GM23338 (cell line): ENCODE measurements at places on chromosomes 6 and 20.

DNA sequence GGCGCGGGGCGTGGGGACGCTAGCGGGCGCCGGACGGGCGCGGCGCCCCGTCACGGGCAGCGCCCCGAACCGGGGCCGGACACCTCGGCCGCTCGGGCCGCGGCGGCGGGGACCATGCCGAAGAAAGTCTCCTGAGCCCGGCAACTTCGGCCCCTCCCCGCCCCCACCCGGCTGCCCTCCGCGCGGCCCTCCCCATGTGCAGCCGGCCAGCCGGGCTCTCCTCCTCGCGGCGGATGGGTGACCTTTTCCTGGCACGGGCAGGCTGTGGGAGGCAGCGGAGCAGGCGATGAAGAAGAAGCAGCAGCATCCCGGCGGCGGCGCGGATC lies 278 bp downstream of the UST start:
- DNase-seq = peak; percentile 49

- peak; percentile 28 for DNase-seq
Measured at GRCh38 chr6:117506180-117506835, 23.8 kb downstream of the DCBLD1 start.

DNA sequence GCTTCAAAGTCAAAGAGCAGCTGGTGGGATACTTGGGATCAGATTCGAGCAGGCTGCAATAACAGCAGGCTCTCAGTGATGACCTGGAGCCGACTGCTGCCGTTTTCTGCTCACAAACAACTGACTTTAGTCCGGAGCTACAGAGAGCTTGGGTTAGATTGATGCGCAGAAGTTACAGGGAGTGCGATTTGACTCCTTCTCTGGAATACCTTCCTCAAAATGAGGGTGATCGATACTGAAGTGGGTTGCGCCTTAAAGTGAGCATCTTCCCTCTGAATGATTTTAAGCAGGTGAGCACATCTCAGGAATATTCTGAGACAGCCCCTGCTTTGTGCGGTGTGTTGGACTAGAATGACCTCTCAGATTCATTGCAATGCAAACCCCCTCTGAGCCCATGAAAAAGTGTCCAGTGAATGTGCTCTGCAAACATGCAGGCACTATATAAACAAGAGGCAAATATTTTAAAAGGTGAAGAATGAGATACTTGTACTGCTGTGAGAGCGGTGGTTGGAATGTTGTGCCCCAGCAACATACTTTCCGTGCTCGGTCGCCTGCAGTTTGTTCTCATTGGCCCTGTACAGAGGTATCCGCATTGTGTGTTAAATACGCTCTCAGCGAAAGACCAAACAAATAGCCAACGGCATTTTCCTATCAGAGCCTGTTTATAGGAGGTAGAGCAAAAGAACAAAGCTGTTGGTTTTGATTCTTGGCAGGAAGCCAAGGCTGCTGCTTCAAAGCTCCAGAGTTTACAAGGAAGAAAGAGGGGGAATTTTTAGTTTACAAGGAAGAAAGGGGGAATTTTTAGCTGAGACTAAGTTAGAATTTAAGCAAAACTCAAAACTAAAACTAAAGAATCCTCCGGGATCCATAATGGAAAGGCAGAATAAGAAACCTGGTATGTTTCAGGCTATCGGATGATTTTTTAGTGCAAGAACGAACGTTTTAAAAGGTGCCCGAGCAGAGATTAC lies 67.7 kb downstream of the PHACTR2 start:
- DNase-seq = peak; percentile 72

DNA sequence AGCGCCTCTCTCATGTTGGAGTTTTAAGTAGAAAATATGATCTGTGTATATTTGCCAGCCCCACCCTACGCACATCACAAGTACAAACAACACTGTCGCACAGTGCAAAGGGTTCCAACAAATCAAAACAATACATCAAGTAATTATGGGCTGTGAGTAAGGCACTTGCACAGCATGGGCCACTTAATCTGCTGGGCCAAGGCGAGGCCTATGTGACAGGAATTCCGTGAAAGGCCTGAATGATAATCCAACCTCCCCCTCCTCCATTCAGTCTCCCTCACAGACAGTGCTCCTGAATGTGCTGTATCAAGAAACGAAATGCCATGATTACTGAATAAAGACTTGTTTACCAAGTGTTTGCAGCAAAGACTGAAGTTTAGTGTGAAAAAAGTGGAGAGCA lies 130.1 kb upstream of the SLC2A12 start:
- DNase-seq = peak; percentile 56

DNA sequence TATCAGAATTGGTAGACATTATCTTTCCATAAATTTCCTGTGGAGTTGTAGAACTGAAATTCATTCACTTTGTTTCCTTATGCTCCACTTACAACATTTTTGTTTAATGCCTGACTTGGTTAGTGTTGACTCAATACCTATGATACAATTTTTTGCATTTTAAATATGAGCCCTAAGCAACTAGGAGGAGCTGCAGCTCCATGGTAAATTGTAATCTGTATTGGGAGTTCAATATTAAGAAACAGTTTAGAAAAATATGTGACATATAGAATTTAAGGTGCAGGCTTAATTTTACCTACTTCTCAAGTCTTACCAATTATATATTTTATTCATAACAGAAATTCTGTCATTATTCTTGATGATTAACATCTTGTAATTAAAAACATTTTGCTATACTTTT lies 868.3 kb downstream of the EYS start:
- DNase-seq = no peak

- no peak for DNase-seq
Measured at GRCh38 chr6:168366473-168366872, 46.9 kb upstream of the DACT2 start.

GRCh38 chr20:47188540-47188939 lies 168.0 kb downstream of the ZMYND8 start:
- no peak for DNase-seq

GRCh38 chr6:131893198-131893597 lies 58.0 kb downstream of the CCN2 start:
- no peak for DNase-seq

GRCh38 chr6:98529364-98529763 lies 305.0 kb upstream of the POU3F2 start:
- peak; percentile 26 for DNase-seq

DNA sequence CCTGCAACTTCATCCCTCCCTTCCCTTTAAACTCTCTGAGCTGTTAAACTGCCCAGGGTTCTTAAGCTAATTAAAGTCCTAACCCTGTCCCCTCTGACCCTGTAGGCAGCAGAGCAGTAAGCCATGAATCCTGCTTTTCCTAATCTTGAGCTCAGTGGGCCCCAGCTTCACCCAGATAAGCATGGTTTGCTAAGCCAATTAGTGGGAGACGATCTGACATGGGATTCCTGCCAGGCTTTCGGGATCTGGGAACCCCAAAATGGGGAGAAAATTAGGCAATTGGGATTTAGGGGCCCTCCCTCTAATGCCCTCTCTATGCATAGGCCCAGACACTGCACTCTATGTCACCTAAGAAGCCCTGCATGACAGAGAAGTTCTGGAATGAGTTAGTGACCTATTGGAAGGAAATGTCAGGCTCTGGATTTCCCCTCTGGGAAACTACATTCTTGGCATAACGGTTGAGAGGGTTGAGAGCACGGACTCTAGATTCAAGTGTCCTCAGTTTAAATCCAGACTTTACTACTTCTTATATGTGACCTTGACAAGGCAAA lies 4.6 kb downstream of the XKR7 start:
- DNase-seq = peak; percentile 55

- DNase-seq = no peak
Measured at GRCh38 chr6:137800762-137801161, 66.3 kb upstream of the TNFAIP3 start.

- no peak for DNase-seq
Measured at GRCh38 chr20:38136421-38137245, 28.4 kb downstream of the TGM2 start.

- DNase-seq = no peak
Measured at GRCh38 chr6:72954716-72955115, 270.6 kb downstream of the KHDC1L start.

DNA sequence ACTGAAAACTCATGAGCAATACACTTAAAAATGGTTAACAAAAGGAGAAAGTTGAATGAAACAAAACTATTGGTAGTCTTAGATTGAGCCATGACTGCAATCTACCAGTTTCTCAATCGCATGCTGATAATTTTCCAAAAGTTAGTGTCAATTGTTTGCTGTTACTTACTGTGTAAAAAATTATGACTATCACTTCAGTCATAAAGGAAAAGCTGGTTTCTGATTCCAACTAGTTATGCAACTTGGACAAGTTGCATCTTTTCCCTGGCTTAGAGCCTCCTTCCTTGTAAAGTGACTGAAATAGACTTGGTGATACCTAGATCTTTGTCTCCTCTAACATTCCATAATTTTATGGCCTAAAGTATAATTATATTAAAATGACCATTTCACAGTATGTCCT lies 88.3 kb upstream of the PAK5 start:
- no peak for DNase-seq

DNA sequence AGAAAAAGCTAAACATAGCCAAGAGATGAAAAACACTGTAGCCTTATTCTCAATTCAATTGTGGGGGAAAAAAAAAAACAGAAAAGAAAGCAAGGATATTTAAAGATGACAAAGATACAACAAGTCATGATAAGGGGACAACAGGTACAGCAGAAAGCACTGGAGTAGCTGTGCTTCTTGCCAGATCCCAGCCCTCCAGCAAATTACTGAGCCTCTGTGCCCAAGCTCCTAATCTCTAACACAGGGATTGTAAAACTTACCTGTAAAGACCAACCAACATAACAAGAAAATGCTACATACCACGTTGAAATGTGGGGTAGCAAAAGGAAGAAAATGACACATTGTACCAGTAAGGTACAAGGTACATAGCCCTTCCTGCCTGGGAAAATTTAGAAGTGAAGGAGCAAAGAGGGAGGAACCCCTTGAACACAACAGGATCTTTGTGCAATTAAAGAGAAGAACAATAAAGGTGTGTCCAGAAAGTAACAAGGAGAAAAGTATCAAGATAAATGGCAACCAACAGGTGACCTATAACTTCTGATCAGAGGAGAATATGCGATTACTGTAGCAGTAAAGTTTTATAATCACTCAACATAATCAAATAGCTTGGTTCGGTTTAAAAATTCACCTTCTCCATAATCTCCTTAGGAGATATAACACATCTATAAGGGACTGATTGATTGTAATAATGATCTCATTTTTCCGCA lies 30.6 kb downstream of the PREP start:
- no peak for DNase-seq

DNA sequence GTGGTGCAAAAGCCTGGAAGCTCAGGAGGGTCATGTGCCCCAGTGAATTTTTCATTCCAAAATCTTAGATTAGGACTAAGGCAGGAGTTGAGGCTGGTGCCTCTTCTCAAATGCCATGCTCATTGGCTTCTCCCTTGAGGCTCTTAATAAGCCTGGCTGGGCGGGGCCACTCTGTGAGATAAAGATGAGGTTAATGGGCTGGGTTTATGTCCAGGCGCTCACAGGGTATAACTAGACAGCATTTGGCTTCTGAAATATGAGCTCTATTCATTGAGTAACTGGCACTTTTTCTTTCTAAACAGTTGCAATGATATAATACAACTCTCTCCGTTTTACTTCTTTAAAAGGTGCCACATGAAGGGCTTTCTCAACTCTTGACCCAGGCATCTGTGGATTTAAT lies 156.3 kb downstream of the SCML4 start:
- no peak for DNase-seq

DNA sequence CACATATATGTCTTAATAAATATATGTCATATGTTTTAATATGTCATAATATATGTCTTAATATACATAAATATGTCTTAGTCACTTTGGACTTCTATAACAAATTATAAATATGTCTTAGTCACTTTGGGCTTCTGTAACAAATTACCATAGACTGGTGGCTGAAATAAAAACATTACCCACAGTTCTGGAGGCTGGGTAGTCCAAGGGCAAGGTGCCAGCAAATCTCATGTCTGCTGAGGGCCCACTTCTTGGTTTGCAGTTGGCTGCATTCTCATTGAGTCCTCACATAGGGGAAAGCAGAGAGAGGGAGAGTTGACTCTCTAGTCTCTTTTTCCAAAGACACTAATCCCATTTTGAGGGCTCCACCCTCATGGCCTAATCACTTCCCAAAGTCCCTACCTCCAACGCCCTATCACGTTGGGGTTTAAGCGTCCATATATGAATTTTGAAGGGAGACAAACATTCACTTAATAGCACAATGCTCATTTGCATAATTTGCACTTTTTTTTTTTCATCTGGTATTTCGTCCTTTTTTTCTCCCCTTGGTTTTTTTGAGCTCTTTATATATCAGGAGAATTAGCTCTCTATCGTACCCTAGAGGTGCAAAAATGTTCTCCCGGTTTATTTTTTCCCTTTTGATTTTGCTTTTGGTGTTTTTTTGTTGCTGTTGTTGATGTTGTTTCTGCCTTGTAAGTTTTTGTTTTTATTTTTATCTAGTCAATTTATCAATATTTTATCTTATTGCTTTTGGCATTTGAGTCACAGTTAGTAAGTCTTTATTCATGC lies 266.4 kb downstream of the PLCB1 start:
- DNase-seq = peak; percentile 35

GRCh38 chr6:47938405-47938804 lies 156.6 kb downstream of the OPN5 start:
- DNase-seq = no peak

DNA sequence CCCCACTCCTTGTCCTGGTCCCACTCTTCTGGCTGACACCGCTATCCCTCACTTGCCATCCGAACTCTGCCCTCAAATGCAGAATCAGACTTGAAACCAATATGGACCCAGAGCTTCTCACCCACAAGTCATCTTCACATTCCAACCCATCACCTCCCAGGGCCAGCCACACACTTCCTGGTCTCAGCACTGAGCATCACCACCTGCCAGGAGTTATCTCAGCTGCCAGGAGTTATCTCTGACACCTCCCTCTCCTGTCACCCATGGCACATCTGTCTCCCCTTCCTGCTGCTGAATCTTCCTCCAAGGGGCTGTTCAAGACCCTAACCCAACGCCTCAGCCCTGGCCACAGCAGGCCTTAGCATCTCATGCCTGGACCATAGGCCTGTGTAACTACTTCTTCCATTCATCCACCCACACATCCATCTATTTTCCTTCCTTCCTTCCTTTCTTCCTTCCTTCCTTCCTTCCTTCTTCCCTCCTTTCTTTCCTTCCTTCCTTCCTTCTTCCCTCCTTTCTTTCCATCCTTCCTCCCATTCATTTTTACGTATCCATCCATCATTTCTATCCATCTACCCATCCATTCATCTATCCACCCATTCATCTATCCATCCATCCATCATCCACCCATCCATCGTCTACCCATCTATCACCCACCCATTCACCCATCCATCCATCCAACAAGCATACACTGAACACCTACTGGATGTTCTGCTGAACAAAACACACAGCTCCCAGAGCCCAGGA lies 74.6 kb upstream of the NNAT start:
- DNase-seq = no peak

- no peak for DNase-seq
Measured at GRCh38 chr20:47729472-47729871, 55.8 kb downstream of the SULF2 start.

DNA sequence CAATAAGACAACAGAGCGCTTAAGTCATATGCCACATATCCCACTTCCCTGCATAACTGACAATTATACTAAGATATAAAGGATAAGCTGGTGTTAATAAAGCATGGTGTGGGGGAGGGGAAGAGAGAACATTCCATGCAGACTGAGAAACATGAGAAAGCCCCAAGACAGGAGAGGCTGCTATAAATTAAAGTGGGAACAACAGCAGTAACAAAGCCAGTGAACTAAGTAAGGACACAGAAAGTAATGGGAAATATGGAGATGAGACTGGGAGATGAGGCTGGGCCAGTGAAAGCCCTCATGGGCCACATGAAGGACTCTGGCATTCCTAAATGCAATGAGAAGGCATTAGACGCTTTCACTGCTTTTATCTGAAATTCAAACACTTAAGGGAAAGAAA lies 41.3 kb downstream of the SESN1 start:
- peak; percentile 39 for DNase-seq

GRCh38 chr6:81734081-81734480 lies 18.4 kb downstream of the TENT5A start:
- peak; percentile 46 for DNase-seq
